ENCODE measurements at places on chromosomes 5 and 9.
A peak's percentile ranks its signal among the peaks of the same experiment; 100 is the strongest.

GRCh38 chr9:71609448-71609830 lies 158.9 kb downstream of the CEMIP2 start:
- no peak for DNase-seq

- no peak for DNase-seq
Measured at GRCh38 chr5:493119-493701, 31.0 kb downstream of the SLC9A3 start.

DNA sequence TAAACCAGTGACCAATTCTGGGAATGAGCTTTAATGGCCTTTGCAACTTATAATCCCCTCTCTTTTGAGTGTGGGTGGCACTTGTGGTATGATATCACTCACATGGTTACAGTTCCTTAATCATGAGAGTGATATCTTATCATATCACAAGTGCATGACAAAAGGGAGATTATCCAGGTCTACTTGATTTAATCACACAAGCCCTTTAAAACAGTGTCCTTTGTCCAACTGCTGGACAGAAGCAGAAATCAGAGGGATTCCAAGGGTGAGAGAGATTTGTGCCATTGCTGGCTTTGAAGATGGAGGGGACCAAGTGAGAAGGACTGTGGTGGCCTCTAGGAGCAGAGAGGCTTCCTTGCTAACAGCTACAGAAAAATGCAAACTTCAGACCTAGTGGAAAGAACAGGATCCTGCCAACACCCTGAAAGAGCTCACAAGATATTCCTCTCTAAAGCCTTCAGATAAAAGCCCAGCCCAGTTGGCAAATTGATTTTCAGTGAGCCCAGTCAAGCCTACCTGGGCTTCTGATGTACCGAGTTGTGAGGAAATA lies 279.0 kb upstream of the TLE4 start:
- no peak for DNase-seq

- DNase-seq, result no peak
Measured at GRCh38 chr5:167720676-167721260, 570.7 kb upstream of the WWC1 start.

DNA sequence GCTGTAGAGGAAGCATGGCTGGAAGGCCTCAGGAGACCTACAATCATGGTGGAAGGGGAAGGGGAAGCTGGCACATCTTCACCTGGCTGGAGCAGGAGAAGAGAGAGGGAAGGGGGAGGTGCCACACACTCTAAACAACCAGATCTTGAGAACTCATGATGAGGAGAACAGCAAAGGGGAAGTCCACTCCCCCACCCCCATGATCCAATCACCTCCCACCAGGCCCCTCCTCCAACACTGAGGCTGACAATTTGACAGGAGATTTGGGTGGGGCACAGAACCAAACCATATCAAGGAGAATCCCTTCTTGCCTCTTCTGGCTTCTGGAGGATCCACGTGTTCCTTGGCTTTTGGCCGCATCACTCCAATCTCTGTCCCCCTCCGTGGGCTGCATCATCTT lies 13.1 kb upstream of the CMBL start:
- DNase-seq, result no peak

GRCh38 chr5:159658266-159658925 lies 257.9 kb upstream of the ADRA1B start:
- no peak for DNase-seq

GRCh38 chr5:157366741-157367674 lies 93.0 kb upstream of the NIPAL4 start:
- DNase-seq, result no peak

- peak; percentile 25 for DNase-seq
Measured at GRCh38 chr9:92664394-92665152, 5.4 kb downstream of the IPPK start.

DNA sequence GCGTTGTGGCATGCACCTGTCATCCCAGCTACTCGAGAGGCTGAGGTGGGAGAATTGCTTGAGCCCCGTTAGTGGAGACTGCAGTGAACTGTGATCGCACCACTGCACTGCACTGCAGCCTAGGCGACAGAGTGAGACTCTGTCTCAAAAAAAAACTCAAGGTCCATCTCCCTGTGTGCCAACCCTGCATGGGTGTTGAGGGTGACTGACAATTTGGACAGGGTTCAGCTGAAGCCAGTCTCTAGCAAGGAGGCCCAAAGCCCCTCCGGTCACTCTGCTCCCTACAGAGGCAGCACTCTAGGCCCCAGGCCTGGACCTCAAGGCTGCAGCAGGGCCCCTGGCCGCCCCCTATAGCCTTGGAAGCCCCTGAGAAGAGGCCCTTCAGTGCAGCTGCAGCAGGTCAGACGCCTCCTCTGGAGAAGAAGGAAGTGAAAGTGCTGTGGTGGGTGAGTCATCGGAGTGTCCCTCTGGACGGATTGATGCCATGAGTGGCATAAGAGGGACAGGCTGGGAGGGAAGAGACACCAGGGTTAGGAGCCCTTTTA lies 39.2 kb upstream of the NEK6 start:
- DNase-seq, result peak; percentile 39

GRCh38 chr9:116718111-116718510 lies 31.0 kb downstream of the TRIM32 start:
- no peak for DNase-seq

- no peak for DNase-seq
Measured at GRCh38 chr5:62142351-62142750, 163.7 kb upstream of the KIF2A start.

DNA sequence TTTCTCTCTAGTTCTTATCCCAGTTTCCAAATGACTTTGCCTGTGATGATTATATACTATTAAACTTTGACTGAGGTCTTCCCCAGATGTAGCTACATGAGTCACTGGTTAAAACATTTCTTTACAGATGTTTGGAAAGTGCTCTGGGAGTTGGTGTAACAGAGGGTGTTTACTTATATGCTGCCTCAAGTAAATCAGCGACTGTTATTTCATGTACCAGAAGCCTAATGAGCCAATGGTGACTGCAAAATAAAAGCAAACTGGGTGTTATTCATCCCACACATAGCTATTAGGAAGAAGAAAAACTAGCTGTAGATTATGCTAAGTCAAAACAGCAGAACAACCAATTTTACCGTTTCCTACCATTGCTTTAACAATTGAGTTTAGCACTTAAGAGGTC lies 929.7 kb upstream of the SEMA6A start:
- DNase-seq, result no peak

GRCh38 chr5:9468060-9468388 lies 77.9 kb downstream of the SEMA5A start:
- DNase-seq, result no peak

GRCh38 chr9:13481274-13481673 lies 201.8 kb upstream of the MPDZ start:
- no peak for DNase-seq

DNA sequence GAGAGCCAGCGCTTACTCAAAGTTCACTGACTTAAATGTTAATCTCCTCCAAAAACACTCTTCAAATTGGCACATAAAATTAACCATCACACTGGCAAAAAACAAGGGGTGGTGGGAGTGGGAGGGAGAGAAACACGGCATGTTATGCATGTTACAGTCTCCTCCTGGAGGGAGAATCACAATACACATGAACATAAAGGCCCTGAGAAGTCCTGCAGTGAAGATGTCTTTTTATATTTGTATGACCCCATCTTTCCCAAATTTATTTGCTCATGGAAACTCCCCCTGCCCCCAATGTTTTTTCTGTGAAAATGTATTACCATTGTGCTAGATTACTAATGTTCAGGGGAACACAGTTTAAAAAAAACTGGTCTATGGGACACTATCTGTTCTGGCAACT lies 37.8 kb upstream of the ANKH start:
- DNase-seq, result no peak

DNA sequence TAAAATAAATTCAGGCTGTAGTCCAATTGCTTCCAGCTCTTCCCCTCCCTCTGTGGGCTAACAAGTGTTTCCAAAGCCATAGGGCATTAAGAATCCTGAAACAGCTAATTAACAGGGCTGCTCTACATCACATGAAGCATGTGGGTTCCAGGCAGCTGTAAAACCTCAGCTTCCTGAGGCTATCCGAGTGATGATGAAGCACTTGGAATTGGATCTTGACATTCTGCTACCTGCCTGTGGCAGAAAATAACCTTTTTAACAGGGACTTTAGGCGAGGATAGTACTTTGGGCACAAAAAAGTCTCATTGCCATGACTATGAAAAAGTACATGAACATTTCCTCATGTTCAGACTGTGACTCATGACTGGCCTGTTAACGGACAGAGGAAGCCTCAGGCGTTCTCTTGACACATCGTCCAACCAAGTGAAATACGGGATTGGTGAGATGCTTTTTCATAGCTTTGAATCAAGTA lies 107.2 kb downstream of the PDE4D start:
- DNase-seq, result no peak

DNA sequence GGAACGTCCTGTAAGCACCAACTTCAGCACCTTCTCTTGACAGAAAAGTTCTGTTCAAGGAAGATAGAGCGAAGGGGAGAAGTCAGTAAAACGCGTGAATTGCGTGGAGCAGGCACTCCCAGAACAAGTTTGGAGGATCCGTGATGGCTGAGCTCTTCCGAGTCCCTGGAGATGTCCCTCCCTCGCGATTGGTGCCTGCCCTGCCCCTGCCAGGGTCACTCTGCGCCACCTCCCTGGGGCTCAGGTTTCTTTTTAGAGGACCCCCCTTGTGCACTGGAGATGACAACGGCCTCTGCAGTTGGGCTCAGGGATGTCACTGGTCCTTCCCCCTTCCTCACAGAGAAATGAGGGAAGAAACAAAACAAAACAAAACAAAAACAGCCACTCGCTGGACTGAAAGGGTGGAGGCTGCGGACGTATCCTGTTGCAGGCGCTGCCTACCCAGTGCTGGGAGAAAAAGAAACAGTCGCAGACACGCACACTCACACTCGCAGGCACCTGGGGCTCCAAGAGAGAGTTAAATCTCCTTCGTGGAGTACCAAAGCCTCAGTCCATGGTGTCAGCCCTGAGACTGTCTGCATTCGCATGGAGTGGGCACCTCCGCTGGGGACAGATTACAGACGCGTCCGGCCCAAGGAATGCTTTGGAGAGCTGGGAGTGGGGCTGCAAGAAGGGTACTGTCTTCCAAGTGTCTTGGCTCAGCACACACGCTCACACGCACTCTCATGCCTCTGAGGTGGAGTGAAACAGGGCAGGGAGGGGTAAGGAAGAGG lies 512.7 kb downstream of the SLCO4C1 start:
- DNase-seq, result no peak

DNA sequence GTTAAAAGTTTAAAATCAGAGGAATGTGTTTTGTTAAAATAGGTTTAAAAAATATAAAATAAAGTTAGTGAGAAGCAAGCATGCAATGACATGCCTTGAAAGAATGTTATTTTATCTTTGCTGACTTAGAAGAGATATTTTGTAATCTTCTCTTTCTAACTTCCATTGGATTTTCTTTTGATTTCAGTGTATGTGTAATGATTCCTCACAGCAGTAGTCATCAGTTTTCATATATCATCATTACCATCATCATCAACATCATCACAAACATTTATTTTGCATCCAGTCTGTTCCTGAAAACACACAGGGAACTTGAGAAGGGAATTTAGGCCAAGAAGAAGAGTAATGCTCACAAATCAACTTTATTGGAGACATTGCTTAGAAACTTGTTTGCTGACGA lies 699.6 kb downstream of the TAF11L14 start:
- DNase-seq, result no peak

DNA sequence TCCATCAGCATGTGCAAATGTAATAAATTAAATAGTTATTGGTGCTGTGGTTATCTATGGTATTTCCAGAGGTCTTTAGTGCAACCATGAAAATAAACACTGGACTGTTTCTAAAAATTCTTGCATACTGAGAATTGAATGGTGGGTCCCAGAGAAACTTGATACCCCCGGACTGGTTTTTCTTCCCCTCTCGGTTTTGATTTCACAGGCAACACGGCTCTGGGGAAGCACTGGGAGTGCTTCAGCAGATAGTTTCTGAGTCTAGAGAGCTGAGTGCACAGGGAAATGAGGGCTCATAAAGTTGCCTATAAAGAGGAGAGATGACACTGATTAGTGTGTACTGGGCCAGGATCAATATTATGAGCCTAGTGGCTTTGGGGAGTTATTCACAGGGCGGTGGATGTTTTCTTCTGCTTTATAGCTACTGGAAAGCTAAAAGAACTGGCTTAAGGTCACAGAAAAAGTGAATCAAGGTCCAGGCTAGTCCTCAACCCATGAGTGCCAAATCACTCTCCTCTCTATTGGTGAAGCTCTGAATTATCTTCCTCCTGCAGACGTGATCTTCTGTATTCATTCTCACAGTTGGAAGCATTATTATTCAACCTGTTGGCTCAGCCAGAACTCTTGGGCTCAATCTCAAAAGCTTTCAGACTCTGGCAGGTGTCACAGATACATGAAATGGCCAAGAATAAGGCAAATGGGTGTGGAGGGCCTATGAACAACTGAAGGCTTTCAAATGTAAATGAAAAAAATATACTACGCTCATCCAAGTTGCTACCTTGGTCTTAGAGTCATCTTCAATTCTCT lies 170.2 kb upstream of the HMHB1 start:
- DNase-seq, result no peak

DNA sequence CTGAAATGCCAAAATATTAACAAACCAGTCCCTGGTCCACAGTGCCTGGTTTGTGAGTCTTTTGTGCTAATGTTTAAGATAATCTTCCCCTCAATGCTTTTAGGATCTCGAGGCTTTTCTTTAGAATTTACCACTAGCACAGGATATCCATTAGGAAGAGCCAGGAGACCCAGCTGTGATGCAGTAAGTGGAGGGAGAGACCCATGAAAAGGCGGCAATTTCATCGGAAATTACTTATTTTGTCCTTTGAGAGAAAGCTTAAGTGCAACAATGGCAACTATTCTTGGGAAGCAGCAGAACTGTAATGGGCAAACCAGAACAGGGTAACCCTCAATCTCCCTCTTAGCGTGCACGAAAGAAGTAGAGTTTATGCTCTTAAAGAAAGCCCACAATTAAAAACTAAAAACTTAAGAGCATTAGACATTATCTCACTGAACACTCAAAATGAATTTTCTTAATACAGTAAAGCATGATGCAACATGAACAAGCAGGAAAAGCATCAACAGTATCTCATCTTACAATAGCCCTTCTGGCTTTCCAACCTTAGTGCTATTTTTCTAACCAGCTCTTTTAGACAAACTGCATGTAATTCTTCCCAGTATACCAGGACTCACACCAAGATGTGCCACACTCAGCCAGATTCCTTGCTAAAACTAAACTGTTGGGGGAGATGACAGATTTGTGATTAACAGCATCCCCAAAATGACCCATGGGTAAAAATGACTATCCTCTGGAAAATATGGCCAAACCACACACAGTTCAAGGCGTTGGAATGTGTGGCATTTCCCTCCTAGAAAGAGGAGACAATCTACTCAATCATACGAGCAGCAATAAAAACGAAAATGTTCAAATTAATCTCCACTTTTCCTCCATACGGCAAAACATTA lies 36.4 kb downstream of the PWWP2A start:
- DNase-seq, result no peak

DNA sequence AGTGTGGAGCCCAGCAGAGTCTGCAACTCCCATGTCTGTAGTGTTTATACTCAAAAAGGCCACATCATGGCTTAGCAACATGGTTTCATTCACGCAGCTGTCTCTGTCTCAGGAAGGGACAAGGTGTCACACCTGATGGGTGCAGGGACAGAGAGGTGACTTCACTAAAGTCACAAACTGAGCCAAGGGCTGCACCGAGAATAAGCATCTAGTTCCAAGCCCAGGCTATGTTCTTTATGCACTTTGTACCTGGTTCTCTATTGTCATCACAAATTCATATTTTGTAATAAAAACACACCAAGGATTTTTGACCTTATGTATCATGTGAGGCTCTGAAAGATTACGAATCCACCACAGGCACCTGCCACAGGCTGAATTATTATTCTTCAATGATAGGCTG lies 64.9 kb upstream of the STK32A start:
- no peak for DNase-seq

GRCh38 chr5:172946146-172946545 lies 13.1 kb upstream of the RPL26L1 start:
- DNase-seq, result no peak

All from CD4-positive, alpha-beta T cell treated with Interleukin-17A for 1 hour (primary cell).